ENCODE measurements at places on chromosomes 3 and 15.

DNA sequence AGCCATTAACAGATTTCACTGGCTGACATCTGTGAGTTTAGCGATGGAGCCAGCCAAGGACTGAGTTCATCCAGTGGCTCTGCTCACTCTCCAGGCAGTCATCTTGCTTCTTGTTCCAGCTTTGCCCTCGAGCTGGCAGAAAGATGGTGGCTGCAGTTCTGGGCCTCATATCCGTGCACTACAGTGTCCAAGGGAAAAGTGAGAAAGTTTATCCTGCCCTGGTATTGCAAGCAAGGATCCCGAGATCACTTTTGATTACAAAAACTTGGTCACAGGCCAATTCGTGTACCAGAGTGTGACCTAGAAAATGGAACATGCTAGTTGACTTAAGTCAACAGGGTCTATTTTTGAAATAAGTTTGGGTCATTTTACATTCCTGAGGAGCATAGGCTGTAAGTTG lies 288.0 kb upstream of the CHRM5 start:
- DNase-seq = no peak

GRCh38 chr3:185283374-185283935 lies 29.6 kb upstream of the EHHADH start:
- DNase-seq = no peak

GRCh38 chr3:30502051-30502741 lies 104.2 kb upstream of the TGFBR2 start:
- no peak for DNase-seq

GRCh38 chr3:23377928-23378672 lies 175.0 kb downstream of the UBE2E2 start:
- no peak for DNase-seq

DNA sequence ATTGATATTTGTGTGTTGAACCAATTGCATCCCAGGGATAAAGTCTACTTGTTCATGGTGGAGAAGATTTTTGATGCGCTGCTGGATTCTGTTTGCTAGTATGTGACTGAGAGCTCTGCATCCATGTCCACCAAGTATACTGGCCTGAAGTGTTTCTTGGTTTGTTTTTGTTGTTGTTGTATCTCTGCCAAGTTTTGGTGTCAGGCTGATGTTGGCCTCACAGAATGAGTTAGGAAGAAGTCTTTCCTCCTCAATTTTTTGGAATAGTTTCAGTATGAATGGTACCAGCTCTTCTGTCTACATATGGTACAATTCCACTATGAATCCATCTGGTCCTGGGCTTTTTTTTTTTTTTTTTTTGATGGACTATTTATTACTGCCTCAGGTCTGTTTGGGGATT lies 50.9 kb upstream of the OSTN start:
- no peak for DNase-seq

All from stimulated activated CD8-positive, alpha-beta memory T cell treated with anti-CD3 and anti-CD28 coated beads, Interleukin-4, amount 100 ng/mL, for 1 hour (primary cell).